Fibroblast of skin of back (primary cell): ENCODE measurements at places on chromosomes 3 and 15.

DNA sequence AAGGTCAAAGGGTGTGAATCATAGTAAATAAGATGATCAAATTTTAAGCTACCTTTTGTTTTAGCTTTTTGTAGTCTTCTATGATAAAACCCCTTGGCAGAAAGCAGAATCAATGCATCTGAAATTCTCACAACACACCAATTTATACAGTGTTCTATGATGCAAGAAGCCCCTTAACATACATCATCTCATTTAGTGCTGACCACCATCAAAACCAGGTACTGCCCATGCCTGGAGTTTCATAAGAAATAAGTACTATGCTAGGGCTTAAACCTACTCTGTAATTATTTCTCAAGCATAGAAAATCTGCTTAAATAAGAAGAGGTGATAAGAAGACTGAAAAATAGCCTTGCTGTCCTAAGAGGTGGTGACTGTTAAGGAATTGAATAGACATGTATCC lies 67.6 kb downstream of the NBEAL2 start:
- no peak for DNase-seq

DNA sequence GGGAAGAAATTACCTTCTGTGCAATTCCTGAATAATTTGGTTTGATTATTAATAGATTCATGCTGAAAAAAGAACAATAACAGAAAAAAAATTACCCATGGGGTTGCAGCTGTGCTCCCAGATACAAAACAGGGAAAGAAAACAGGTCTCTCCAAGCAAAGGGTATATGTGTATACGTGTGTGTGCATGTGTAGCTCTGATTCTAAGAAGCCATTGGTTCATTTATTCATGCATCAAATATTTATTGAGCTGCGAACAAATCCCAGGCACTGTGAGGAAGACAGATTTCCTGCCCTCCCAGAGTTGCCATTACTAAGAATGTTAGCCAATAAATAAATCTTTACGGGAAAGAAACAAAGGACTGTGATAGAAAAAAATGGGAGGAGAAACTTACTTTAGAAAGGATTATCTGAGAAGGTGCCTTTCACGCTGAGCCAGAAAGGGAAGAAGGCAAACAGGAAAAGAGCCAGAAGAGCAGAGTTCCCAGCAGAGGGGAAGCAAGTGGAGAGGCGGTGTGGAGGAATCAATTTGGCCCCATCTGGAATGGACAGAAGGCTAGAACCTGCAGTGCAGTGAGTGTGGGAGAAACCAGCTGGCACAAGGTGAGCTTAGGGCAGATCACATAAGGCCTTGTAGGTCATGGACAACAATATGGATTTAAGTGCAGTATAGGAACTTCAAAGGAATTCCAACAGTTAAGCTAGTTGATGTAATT lies 20.7 kb downstream of the CHL1 start:
- no peak for DNase-seq

DNA sequence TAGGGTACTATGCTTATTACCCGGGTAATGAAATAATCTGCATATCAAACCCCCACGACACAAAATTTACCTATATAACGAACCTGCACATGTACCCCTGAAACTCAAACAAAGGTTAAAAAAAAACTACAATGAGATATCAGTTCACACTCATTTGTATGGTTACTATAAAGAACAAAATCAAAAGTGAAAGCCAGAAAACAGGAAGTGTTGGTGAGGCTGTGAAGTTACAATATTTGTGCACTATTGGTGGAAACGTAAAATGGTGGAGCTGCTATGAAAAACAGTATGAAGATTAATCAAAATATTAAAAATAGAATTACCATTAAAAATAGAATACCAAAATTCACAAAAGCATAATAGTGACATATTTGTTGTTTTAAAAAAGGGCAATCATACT lies 128.9 kb downstream of the ZIC1 start:
- DNase-seq = no peak

DNA sequence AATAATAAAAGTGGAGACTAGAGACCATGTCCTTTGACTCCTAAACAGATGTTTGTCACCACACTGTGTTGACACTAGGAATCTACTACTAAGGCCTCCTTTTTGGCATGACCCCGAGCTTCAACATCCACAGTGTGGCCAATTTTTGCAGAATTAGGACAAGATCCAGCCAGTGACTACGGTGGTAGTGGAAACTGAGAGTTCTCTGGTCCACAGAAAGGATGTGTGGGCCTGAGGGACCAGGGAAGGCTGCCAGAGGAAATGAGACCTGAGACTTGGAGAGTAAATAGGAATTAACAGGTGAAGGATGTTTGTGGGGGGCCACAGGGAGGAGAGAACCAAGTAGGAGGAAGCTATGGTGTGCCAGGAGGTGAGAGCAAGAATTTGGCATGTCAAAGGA lies 122.7 kb downstream of the CHCHD6 start:
- DNase-seq = no peak

DNA sequence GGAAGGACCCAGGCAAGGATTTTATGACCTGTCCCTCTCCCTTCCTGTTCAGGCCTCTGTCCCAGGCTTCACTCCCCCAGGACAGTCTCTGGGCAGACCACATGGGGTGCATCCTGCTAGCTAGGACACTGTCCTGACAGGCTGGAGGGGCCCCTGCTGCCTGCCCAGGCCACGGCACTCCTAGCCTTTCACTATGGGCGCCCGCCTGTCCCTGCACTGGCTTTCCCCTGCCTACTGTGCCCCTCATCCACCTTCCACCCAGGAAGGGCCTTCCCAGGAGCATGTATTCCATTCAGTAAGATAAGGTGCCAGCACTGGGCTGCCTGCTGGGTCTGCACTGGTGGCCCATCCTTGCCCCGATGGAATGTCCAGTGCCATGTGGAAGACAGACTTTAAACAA lies 145.3 kb downstream of the DNAJB8 start:
- no peak for DNase-seq

DNA sequence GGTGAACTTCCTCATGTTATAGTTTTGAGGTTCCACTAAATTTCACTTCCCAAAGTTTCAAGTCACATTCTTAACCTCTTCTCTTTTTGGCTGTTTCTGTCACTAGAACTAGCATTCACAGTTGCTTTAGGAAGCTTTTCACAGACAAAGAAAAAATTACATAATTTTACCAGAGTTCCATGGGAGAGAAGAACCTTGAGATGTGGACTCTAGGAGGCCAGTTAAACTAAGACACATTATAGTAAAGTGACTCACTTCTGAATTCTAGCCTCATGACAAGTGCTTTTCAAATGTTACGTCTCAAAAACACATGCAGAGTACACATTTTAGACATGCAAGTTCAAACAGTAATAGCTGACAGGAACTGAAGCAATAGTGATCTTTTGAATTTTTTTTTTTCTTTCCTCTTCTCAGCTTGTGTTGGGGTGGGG lies 39.9 kb upstream of the LRTM1 start:
- DNase-seq = peak; percentile 93

- DNase-seq = no peak
These were observed 213.7 kb upstream of the PLSCR5 start for GRCh38 chr3:146818866-146819265.

DNA sequence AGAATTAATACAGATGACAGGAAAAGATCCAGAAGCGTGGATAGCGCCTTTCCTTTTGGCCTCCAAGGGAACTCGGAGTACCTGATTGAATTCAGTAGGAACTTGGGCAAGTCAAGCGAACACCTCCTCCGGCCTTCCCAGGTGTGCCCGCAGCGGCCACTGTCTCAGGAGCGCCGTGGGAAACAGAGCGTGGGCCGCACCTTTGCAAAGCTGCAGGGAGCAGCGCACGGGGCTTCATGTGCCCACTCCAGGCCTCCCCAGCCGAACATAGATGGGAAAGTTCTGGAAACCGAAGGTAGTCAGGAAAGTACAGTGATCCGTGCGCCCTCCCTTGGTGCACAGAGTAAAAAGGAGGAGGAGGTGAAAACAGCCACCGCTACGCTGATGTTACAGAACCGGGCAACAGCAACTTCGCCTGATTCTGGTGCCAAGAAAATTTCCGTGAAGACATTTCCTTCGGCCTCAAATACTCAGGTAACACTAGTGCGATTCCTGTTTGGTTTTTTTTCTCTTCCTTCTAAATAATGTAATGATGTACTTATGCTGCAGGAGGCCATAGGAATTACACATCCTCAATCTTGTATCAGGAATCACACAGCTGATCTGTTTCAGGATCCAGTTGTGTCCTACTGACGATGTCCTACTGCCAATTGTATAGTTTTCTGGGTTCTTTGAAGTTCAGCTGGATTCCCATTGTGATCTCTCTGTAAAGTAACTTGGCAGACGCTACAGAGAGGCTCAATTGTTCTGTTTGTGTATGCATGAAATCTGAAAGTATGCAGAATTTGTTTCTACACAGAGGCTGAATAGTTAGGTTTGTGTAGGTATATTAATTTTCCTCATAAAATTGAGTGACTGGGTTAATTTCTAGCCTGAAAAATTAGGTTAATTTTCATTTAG lies 63.1 kb downstream of the CGNL1 start:
- DNase-seq = no peak

DNA sequence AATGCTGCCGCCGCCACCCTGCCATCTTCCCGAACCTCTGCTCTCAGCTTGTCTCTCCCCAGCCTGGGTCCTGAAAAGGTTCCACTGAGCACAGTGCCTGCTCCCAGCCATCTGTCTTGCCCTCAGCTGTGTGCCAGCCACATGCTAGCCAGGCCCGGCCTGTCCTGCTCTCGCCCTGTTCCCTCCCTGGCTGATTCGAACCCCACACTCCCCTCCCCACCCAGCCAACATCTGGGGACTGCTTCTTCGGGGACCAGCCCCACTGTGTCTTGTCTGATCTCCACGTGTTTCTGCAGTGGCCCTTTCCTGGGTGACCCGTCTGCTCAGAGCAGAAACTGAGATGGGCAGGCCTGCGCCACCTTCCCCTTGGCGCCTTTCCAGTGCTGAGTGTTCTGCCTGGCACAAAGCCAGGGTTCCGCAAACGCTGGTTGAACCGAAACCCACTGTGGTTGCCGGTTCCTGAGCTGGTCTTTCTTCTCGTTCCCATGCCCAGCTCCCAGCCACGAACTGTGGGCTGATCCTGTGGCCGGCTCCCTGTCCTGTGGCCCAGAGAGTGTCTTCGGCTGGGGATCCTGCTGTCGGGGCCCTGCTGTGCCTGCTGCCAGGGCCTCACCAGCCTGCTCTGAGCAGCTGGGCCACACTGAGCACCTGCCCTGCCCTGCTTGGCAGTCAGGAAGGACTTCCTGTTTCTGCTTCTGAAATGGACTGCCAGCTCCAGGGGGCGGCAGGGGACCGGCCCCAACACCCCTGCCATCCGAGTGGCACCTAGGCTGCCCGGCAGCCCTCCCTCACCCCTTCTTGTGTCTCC lies 62.7 kb upstream of the KLF13 start:
- DNase-seq = no peak

- DNase-seq = no peak
These were observed 117.3 kb downstream of the ETFA start for GRCh38 chr15:76193934-76194333.

DNA sequence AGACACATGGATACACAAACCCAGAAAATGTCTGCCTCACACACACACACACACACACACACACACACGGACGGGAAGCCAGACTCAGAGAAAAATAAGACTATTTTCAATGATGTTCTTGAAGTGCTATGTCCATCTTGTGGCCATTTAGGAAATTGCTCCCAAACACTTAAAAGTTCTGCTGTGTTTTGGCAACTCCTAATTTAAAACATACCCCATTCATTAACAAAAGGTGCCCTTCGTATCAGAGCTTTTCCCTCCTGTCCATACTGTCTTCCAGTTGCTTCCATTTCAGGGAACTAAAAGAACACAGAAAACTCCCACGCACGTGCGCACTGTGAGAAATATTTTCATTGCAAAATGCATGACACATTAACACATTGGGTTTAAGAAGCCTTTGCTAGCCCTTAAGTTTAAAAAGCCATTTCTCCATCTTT lies 44.6 kb downstream of the SLC12A1 start:
- peak; percentile 75 for DNase-seq

GRCh38 chr3:111333642-111334041 lies 208.4 kb upstream of the CD96 start:
- peak; percentile 61 for DNase-seq

DNA sequence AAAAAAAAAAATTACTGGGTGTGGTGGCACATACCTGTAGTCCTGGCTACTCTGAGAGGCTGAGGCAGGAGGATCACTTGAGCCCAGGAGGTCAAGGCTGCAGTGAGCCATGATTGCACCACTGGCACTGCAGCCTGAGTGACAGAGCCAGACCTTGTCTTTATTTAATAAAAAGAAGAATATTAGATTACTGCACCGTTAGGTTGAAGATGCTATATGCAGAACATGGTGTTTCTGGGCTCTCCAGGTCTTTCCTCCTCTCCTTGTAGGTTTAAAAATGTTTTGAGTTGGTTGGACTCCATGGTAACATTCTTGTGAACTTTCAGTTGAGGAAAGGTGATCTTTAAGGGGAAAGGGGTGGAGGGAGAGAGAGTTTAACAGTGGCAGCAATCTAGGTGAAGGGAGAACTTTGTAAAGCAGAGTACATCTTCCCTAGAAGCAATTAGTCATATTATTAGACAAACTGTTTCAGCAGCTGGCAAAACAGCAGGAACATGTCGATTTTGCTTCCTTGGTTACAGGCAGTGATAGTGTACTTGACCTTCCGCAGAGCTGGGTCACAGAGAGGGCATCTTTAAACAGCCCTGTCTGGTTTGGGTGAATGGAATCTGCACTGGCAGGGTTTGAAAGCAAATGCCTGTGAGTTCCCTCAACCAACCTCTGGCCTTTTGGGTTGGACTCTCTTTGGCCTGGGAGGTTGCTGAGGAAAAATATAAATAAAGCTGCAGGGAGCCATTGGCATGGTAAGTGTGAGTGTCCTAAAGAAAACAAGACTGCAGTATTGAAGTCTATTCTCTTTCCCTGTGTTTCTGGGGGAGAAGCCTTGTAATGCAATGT lies 42.8 kb downstream of the NR2C2 start:
- DNase-seq = no peak

DNA sequence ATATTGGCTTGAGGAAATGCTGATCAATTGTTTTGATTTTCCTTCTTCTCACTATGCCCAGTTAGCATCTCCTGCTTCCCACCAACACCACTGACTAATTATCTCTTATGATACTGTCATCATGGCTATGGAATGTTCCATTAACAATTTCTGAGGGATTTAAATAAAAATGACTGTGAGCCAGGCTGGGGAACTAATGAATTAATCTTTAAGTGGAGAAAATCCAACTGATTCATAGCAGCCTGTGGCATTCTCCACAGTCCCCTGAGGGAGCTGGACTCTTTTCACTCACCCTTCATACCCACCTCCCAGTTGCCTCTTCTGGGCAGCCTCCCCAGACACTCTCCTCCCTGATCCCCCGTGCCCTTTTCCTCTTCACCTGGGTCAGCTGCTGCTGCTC lies 353.6 kb downstream of the CLSTN2 start:
- peak; percentile 48 for DNase-seq

DNA sequence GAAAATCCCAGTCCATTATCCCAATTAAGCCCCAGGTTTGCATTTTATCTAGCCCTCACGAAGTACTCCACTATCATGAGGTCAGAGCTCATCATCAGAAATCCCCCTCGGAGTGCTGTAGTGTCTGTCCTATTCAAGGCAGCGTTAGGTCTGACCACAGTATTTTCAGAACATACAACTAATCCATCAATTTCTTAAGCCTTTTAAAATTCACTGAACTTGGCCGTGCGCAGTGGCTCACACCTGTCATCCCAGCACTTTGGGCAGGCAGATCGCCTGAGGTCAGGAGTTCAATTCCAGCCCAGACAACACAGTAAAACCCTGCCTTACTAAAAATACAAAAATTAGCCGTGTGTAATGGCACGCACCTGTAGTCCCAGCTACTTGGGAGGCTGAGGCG lies 11.9 kb downstream of the VGLL4 start:
- no peak for DNase-seq

GRCh38 chr3:129609591-129610182 lies 3.2 kb upstream of the PLXND1 start:
- DNase-seq = peak; percentile 81

GRCh38 chr3:45191924-45192417 lies 34.1 kb downstream of the TMEM158 start:
- DNase-seq = no peak
